ENCODE measurements at places on chromosomes 11 and 22.

DNA sequence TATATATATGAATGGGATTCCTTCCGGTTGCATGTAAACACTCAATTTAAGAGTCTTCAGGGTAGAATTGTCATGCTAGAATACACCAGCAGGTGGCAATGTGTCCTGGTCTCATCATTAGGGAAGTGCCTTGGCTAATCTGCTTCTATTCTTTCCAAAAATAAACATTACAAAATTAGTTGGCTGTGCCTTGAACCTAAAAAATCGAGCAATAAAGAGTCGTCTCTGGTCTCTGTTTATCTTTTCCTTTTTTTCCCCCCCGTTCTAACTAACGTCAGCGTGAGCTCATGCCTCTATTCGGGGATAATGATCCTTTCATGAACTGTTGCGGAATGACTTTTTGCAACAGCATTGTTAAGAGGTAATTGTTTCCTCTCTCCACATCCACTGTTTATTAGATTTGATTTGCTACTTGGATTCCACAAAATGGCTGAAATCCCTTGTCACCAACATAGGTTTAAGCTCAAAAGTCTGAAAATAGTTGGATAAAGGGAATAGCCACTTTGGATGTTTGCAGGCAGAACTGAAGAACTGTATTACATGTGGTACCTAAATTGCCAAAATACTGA is 1.2 kb upstream of the ARHGEF12 start:
- peak; percentile 66 for DNase-seq

DNA sequence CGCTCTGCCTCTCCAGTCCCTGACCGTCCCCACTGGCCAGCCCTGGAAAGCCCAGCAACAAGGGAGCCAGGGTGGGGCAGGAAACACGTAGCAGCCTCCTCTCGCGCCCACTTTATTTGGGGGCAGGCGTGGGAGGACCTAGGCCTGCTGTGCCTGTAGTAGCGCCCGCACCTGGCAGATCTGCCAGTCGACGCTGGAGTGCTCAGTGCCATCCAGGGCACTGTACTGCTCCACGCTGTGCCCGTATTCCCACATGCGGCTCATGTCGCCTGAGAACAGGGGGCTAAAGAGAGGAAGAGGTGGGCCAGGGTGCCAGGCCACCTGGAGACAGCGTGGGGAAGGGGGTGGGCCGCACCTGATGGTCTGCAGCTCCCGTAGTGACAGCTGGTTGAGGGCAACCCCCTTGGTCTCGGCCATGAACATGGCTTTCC is 17.0 kb upstream of the DRICH1 start:
- DNase-seq = no peak

DNA sequence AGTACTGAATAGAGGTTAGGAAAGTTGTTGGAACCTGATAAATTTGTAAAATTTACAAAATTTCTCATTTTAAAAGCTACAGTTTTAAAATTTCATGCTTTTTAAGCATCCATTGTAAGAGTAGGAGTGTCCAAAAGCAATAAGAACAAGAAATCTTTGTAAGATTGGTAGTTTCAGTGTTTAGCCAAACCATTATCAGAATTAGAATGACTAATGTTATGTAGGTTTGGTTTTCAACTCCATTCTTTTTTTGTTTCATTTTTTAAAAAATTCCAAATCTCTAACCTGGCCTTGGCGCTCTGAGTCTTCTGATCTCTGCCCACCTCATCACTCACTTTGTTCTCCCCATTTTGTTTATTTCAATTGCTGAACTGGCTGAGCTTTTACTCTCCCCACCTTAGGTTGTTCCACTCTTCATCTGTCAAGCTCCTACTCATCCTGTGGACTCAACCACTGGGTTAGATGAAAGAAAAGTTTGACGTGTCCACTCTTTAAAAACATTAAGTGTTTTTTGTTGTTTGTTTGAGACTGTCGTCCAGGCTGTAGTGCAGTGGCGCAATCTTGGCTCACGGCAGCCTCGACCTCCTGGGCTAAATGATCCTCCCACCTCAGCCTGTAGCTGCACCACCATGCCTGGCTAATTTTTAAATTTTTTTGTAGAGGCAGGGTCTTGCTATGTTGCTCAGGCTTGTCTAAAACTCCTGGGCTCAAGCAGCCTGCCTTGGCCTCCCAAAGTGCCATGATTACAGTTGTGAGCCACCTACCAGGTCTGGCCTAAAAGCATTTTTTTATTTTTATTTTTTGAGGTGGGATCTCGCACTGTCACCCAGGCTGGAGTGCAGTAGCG is 14.0 kb downstream of the EP300 start:
- DNase-seq = no peak

- no peak for DNase-seq
These were observed 7.6 kb downstream of the MYO18B start for GRCh38 chr22:25749420-25750169.
